Cortex of kidney (tissue), 1 donor: ENCODE measurements at places on chromosomes 2 and 18.

- DNase-seq, result no peak
Observed at GRCh38 chr2:204776781-204777559, 231.7 kb downstream of the PARD3B start.

DNA sequence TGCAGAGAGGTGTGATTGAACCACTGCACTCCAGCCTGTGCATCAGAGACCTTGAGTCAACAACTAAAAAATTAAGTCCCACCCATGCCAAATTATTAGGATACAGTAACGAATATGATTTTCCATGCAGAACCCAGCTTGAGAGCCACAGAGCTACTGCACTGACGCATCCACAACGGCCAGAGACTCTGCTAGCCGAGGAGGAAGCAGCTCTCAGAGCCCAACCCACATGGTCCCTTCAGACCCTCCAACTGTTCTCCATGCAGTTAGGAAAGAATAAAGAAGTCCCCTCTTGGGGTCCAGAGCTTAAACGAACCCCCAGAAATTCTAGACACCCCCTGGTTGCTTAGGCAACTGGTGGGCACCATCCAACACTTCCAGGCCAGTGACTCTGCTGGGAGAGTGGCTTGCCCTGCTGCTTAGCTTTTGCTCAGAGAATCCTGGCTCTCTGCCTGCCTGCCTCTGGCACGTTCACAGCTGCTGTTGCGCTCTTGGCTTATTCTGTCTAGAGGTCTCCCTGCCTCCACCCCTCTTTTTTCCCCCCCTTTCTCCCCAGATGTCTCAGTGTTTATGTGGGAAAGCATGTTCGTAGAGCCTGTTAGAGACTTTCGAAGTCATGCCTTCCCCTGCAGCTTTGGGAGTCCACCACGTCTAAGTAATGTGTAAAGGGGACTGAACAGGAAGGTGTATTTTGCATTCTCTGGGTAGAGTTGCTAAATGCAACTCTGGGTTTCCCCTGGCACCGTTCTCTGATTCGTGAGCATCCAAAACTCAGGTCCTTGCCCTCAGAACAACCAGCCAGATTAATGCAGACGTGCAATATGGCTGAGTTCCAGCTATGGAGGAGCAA lies 26.0 kb upstream of the SP3 start:
- no peak for DNase-seq

DNA sequence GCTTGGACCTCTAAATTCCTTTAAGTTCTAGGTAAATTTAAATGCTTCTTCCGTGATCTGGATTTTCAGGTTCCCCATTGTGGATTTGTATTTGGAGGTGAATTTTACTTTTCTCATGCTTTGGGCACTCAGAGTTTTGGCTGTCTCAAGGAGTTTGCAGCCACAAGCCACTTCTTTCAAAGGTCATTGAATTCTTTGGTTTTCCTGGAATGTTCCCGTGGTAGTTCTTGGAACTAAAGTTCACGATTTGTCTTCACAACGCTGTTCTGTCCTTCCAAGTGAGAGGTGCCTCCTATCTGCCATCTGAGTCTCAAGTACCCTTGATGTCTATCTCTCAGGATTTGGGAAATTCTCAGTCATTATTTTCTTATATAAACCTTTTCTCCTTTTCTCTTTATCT lies 1438.7 kb upstream of the ZEB2 start:
- DNase-seq, result no peak

DNA sequence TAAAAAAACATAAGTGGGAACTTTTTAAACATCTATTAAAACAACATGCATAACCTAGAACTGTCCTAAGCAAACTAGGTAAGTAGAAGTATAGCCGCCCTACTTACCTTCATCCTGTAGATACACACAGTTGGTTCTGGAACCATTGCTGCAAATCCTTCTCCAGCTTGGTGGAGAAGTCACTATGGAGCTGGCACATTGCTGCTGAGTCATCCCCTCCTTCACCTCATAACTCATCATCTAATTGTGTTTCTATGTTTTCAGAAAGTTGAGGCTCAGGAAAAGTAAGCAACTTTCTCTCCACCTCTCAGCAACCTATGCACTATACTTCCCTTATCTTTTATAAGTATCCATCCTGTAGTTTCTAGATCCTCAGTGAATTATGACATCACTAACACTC lies 269.8 kb upstream of the MMADHC start:
- no peak for DNase-seq

GRCh38 chr18:5817816-5818215 lies 77.5 kb downstream of the TMEM200C start:
- DNase-seq, result no peak

DNA sequence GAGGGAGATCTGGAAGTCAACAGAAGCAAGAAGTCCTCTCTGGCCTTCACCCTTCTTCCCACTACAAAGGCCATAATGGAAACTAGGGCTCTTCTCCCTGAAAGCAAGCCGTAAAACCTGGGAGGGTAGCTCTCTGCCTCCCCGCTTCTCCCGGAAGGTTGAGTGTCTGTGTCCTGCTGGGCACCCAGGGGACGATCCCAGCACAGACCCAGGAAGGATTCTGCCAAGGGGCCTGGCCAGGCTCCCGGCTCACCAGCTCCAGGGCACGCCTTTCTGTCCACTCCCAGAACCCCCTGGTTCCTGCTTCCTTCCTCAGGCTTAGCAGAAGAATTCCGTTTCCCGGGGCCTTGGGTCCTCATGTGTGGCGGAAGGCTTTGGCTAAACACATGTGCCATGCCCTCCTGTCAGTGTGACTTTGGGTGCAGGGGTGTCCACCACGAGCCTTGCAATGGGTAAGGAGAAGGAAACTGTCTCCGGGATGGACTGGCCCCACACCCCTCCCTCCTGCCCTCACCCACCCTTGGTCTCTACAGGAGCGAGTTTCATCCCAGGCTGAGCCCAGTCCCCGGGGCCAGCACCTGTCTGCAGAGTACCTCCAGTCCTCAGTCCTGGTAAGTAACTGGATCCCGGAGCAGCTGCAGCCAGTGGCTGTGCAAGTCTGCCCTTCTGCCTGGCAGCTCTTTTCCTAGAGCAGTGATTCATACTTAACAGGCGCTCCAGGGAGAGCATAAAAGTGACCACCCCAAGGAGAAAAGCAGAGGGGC lies 135.8 kb downstream of the TPO start:
- DNase-seq, result no peak

GRCh38 chr2:113198048-113198789 lies 24.4 kb downstream of the PSD4 start:
- DNase-seq, result no peak

DNA sequence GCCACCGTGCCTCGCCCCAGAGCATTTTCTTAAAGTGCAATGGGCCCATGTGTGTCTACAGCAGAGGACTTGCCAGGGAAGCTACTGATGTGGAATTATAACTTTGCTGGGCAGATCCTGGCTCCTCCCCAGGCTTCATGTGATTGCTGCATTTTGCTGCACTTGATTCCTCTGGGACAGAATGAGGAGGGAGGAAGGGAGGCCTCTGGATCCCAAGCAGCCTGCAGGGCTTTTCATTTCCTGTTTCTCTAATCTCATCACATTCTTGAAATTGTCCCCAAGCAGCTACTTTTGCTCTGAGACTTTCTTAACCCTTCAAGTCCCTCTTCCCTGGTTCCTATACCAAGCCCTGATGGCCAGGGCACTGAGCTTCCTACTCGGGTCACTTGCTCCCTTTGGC lies 134.4 kb upstream of the SEC11C start:
- no peak for DNase-seq

DNA sequence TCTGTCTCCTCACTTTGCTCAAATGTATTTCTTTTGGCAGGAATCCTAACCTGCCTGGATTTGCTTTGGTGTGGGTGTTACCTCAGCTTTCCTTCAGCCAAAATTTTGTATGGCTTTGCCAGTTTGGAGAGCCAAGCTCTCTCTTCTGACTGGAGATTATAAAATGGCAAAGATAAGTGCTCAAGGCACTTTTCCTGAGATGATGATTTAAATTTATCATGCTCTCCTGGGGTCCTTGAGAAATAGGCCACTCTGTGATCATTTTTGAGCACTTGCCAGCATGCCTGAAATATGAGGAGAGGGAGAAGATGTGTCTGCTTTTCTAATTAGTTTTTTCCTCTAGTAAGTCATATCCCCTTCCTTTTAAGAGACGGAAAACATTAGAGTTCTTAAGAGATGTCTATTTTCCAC lies 683.0 kb downstream of the SLC4A3 start:
- no peak for DNase-seq

- no peak for DNase-seq
Observed at GRCh38 chr18:64405161-64405560, 256.3 kb upstream of the LINC00305 start.

- no peak for DNase-seq
Observed at GRCh38 chr2:224417361-224417729, 15.4 kb upstream of the FAM124B start.

- DNase-seq, result no peak
Observed at GRCh38 chr2:46974174-46974573, 58.6 kb upstream of the MCFD2 start.

DNA sequence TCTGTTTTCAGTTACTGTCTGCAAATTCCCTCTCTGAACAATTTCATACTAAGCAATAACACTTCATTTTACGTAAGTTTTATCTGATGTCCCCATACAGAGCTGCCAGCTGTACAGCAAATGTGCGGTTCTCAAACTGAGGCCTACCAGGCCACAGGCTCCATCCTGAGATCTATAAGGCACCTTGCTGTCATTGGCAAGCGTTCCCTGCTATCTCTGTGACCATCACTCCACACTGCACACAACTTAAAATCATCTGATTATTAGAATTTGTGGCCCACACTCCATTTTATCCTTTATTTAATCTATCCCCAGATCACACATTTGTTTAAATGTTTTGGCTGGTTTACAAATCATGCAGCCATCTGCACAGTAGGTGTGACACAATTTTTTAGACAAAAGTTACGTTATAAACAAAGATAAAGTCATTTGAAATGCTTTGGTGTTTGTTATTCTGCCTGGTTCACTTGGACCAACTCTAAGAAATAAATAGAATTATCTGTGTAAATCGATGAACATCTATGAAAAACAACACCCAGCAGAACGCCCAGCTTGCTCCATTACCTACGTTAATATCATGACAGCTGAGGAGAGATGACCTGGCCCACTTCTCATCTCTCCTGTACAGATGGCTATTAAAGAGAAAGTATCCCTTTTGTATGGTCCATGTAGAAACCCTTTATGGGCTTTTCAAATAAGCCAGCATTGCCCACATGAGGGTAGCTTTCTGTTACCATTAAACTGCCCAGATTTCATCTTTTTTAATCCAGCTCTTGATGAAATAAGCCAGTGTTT lies 162.4 kb downstream of the ZNF521 start:
- no peak for DNase-seq

DNA sequence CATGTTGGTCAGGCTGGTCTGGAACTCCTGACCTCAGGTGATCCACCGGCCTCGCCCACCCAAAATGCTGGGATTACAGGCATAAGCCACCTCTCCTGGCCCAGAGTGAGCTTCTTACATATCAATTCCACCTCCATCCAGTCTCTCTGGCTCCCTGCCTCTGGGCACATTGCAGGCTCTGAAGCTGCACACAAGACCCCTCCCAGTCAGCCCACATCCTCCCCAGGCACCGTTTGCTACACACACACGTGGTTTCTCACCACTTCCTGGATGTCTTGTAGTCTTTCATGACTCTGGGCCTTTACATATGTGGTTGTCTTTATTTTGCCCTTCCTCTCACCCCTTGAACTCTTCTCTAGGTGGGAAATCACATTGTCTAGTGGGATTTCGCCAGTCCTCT lies 64.0 kb upstream of the CABLES1 start:
- DNase-seq, result no peak

- DNase-seq, result no peak
Observed at GRCh38 chr2:108605947-108606346, 71.7 kb downstream of the LIMS1 start.

GRCh38 chr2:63643486-63643885 lies 54.7 kb downstream of the MDH1 start:
- DNase-seq, result no peak

- DNase-seq, result no peak
Observed at GRCh38 chr2:151520976-151521375, 111.3 kb downstream of the RIF1 start.

DNA sequence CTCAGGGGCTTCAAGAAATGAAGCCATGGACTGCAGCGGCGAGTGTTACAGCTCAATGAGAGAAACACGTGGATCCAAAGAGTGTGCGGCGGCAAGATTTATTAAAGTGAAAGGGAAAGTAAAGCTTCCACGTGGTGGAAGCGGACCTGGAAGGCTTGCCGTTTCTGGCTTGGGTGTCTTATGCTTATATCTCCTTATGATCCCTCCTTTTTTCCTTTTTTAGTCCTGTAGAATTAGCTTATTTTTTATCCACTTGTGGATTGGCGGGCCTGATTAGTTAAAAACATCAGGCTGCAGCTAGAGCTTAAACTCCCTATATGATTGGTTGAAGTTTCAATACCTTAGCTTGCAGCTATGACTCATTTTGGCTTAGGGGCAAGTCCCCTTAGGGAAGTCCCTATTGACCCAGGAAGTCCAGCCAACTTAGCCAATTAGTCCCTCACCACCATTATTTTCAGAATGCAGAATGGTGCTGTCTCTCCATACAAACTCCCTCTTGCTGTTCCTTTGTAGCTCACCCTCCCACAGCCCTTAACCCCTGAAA lies 11.6 kb upstream of the HNMT start:
- DNase-seq, result no peak

DNA sequence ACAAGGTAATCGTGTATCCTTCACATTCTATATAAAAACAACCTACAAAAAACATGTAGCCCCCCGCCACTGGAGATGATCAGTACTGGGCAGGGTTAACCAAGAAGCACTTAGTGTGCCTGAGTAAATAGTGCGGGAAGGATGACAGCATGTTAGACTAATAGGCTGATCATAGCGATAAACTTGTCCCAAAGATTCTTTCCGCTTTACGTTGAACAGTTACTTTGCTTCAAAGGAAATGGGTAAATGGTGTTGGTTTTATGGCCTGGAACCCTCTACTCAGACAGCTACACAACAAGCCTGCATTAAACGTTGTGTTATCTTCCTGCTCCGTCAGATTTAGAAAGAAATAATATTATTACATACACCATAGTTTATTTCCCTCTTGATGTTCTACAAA lies 67.7 kb downstream of the CTAGE1 start:
- DNase-seq, result no peak

DNA sequence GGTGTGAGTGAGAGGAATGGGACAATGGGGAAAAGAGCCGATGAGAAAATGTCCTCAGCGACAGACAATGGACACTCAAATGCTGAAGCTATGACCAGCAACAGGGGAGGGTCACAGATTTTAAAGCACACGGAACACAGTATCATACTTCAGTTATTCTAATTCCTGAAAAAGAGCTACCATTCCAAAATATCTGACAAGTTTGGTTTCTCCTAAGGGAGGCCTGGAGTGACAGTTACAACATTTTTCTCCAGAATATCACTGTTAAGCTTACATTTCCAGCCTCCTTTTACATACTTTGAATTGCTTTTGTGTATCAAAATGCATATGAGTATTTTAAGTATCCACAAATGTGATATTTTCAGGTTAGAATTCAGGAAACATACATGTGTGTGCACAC lies 321.6 kb upstream of the THUMPD2 start:
- no peak for DNase-seq

- DNase-seq, result no peak
Observed at GRCh38 chr2:88086401-88086800, 18.8 kb downstream of the SMYD1 start.
